ENCODE measurements at places on chromosomes 11 and 22. TPM values are rescaled to one million over a fixed set of nuclear protein-coding genes. Genes with fewer than 3 reads are reported as not detected.

IFITM10 gene
- total RNA-seq: 2.9 TPM

DDI1 gene
- not detected for total RNA-seq

NFAM1 gene
- total RNA-seq: under 0.01 TPM

TPBGL gene
- 0.33 TPM for total RNA-seq

ALX4 gene
- total RNA-seq: not detected

RFPL2 gene
- not detected for total RNA-seq

APOBEC3A gene
- not detected for total RNA-seq

TUT1 gene
- total RNA-seq: 14.1 TPM

DNAJB7 gene
- not detected for total RNA-seq

E2F8 gene
- total RNA-seq: 4.6 TPM

NLRP6 gene
- not detected for total RNA-seq

BIK gene
- total RNA-seq: 9.5 TPM

C11orf97 gene
- not detected for total RNA-seq

KCNJ11 gene
- 0.38 TPM for total RNA-seq

SPTBN2 gene
- total RNA-seq: 63.4 TPM

KLHL35 gene
- 4.6 TPM for total RNA-seq

SEPTIN3 gene
- total RNA-seq: 0.38 TPM

ALDH3B2 gene
- not detected for total RNA-seq

BACE1 gene
- total RNA-seq: 17.9 TPM

RAG1 gene
- 1.3 TPM for total RNA-seq

HOATZ gene
- total RNA-seq: not detected

APLNR gene
- not detected for total RNA-seq

MB gene
- total RNA-seq: not detected

ASCL2 gene
- total RNA-seq: not detected

UPK3A gene
- total RNA-seq: not detected

APOL6 gene
- total RNA-seq: 4.4 TPM

FIBP gene
- total RNA-seq: 176 TPM
